ENCODE measurements at places on chromosomes 4 and X. TPM values are rescaled to one million over a fixed set of nuclear protein-coding genes. Genes with fewer than 3 reads are reported as not detected.

- no peak for ATAC-seq
Observed at GRCh38 chr4:97978791-97979488, 164.3 kb downstream of the STPG2 start.

GRCh38 chr4:153038623-153039311 is 102.6 kb downstream of the FHDC1 start:
- no peak for ATAC-seq

GRCh38 chr4:145207934-145208333 is 27.5 kb upstream of the OTUD4 start:
- no peak for ATAC-seq

GRCh38 chrX:111511477-111511876 is at the start of gene SERTM2:
Gene SERTM2 (plus strand): TSS chrX:111511645. CDS start chrX:111518858, 7,213 bp downstream.
- ATAC-seq = no peak

- ATAC-seq = peak; percentile 71
Observed at GRCh38 chrX:74117962-74118902, 185.7 kb upstream of the ZCCHC13 start.

Gene EVC
- total RNA-seq = 5.8 TPM

Measured in esophagus mucosa (tissue), 1 donor.